PC-9 (cell line): ENCODE measurements at places on chromosomes 5 and 9. TPM values are rescaled to one million over a fixed set of nuclear protein-coding genes. Genes with fewer than 3 reads are reported as not detected.

Gene CAVIN4
- 0.83 and 1.3 TPM in 2 replicates for total RNA-seq

Gene SURF6
- 21.2 and 29.8 TPM in 2 replicates for total RNA-seq

Gene KIF4B
- total RNA-seq, result 0.13 TPM in 1 of 2 replicates, not detected in the other

Gene SYNPO
- 1.8 and 2.0 TPM in 2 replicates for total RNA-seq

GRCh38 chr9:81858657-81859430 lies 69.4 kb upstream of the SPATA31D4 start:
- H3K27me3 ChIP-seq, result no peaks in the 10 kb centered on the region
- DNase-seq, result no peak
- no peak overlapping the region for H3K27ac ChIP-seq
- H3K4me1 ChIP-seq, result peaks cover 18% of the 10 kb centered on the region
- H3K4me3 ChIP-seq, result no peak overlapping the region

DNA sequence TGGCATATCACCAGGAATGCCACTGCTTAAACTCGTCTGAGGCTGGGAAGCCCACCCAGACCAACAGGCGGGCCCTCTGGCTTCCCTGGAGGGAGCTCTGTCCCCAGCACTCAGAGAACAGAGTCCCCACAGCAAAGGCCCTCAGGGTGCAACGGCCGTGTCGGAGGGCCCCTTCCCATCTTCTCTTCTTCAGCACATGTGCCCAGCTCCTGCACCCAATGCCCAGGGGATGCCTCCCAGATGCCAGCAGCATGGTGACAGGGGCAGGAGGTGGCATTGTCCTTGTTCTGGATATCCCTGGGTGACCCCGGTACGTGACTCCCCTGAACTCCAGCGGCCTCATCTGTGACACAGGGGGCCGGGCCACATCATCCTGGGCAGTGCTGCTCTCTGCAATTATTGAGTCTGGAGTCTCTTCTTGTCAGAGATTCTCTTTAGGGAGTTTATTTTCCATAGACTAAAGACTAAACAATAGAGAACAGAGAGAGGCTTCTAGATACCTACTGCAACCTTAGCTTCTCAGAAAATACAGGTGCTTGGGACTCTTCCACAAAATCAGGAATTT lies 13.6 kb upstream of the OLFM1 start:
- H3K27me3 ChIP-seq, result peaks cover 77% of the 10 kb centered on the region
- no peak overlapping the region for H3K4me3 ChIP-seq
- DNase-seq, result no peak
- H3K36me3 ChIP-seq, result no peaks in the 10 kb centered on the region

DNA sequence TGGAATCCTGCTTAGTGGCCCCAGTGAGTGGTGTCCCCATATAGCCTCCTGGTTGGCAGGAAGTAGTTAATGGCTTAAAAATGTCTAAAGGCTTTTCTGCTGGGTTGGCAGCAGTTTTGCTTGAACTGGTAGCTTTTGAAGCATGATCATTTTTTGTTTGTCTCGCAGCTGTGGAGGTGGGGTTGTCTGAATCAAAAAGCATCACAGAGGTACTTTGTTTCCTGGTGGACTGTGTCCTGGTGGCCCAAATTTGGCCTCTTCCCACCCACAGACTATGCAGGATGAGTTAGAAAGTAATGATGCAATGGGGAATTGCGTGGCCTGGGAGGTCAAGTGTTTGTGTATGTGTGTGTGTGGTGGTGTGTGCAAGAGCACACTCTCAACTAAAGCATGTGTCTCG lies 322.7 kb downstream of the ARHGEF28 start:
- no peak overlapping the region for H3K27ac ChIP-seq
- DNase-seq, result no peak
- H3K27me3 ChIP-seq, result no peaks in the 10 kb centered on the region

Gene ORM2
- total RNA-seq, result not detected in 2 replicates

DNA sequence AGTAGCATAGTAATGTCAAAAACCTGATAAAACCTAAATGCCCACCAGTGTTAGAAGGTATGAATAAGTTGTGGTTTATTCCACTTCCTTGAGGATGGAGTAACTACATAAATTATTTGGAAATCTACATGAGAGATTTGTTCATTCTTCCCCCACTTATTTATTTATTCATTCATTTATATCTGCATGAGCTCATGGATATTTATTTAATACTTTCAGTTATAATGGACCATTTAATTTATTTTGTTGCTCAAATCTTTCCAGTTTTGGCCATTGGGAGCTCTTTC lies 223.8 kb upstream of the S1PR3 start:
- H3K27me3 ChIP-seq, result no peaks in the 10 kb centered on the region
- H3K36me3 ChIP-seq, result no peaks in the 10 kb centered on the region
- H3K27ac ChIP-seq, result 0 out of 2 replicates have a peak overlapping the region, but pooled peaks have one; percentile 27
- H3K4me1 ChIP-seq, result 0 out of 2 replicates have a peak, but pooled peaks cover 5% of the 10 kb centered on the region

Gene ERAP2
- 48.2 and 51.9 TPM in 2 replicates for total RNA-seq
